Aortic smooth muscle cell (primary cell): ENCODE measurements at places on chromosomes 7 and 10. TPM values are rescaled to one million over a fixed set of nuclear protein-coding genes. Genes with fewer than 3 reads are reported as not detected.

Gene GHRHR
- not detected in 2 replicates for total RNA-seq

Gene CRYGN
- 0.12 and 0.13 TPM in 2 replicates for total RNA-seq

Gene MGMT
- 21.0 and 27.8 TPM in 2 replicates for total RNA-seq

Gene NKX1-2
- total RNA-seq: not detected in 2 replicates

Gene WNT8B
- total RNA-seq: not detected in 2 replicates

Gene SEC61G
- 192 and 201 TPM in 2 replicates for total RNA-seq

Gene INPP5F
- total RNA-seq: 16.0 and 17.7 TPM in 2 replicates

Gene KLF14
- total RNA-seq: not detected in 2 replicates

Gene OR2A5
- total RNA-seq: not detected in 2 replicates

Gene BMPER
- total RNA-seq: 5.9 and 13.2 TPM in 2 replicates

Gene ABCF2
- 41.2 and 62.4 TPM in 2 replicates for total RNA-seq

Gene PLEKHS1
- total RNA-seq: not detected in 2 replicates

Gene ZNF32
- 36.9 and 42.7 TPM in 2 replicates for total RNA-seq

Gene TMEM229A
- total RNA-seq: 0.13 and 0.37 TPM in 2 replicates

Gene HECTD2
- 5.3 and 7.8 TPM in 2 replicates for total RNA-seq

Gene NEURL1
- total RNA-seq: under 0.01 TPM in 2 replicates

Gene CACNB2
- total RNA-seq: 0.26 and 0.31 TPM in 2 replicates

Gene TAS2R41
- not detected in 2 replicates for total RNA-seq

Gene ITIH5
- total RNA-seq: 0.13 and 0.19 TPM in 2 replicates

Gene RAMP3
- not detected in 2 replicates for total RNA-seq

Gene FKBP9
- 318 and 351 TPM in 2 replicates for total RNA-seq

Gene LAMB1
- total RNA-seq: 549 and 614 TPM in 2 replicates

Gene BAMBI
- total RNA-seq: 6.1 and 7.3 TPM in 2 replicates
